ENCODE measurements at places on chromosomes 2 and 18. TPM values are rescaled to one million over a fixed set of nuclear protein-coding genes. Genes with fewer than 3 reads are reported as not detected.

DNA sequence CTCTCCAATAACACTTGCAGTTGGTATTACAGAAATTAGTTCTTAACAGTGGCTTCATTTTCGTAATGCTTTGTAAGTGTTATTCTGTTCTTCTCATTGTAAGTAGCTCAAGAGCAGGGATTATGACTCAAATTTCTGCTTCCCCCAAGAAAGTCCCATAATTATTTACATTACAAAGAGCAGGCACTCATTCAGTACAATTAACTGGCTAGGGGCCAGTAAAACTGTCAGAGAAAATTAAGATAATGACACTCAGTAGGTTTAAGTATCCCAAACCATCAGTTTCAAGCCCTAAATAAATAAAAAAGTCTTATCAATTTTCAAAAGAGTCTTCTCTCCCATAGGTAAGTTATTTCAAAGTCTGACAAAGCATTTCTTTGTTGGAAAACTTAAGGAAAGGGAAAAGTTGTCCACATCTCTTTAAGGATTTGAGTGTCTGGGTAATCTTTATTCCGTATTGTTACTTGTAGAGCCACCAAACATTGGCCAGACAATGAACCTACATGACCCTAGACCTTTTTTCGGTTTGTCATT lies 137.1 kb downstream of the ARHGAP28 start:
- H3K4me1 ChIP-seq, result no peaks in the 10 kb centered on the region
- H3K4me3 ChIP-seq, result no peak overlapping the region
- DNase-seq, result no peak
- no peaks in the 10 kb centered on the region for H3K36me3 ChIP-seq
- H3K27me3 ChIP-seq, result no peaks in the 10 kb centered on the region

DNA sequence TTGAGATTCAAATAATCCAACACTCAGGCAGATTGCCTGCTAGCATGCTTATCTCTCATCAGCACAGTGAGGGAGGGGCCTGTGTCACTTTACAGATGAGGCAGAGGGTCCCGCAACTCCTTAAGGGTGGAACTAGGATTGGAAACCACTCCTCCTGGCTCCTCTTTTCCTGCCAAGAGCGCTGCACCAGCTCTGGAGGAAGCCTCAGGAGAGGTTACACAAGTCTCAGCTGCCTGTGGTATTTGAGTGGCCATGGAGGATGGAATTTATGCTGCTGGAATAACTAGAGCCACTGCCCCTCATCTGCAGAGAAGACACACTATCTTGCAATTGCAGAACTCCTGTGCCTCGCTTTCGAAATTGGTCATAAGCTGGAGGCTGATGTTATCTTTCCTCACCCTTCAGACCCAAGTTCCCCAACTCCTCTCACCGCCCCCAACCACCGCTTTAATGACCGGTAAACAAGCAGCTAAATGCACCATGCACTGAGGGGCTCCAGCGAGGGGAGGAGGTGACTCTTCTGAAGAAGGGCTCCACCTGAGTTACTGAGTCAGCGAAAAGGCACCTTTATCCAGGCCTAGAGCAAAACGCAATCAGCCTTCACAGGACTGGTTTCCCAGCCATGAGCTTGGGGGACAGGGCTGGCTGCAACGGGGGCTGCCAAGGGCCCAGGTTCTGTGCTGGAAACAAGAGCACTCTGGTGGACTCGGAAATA lies 245.8 kb downstream of the SOX11 start:
- H3K27me3 ChIP-seq, result no peaks in the 10 kb centered on the region
- no peaks in the 10 kb centered on the region for H3K4me1 ChIP-seq
- H3K27ac ChIP-seq, result no peak overlapping the region
- H3K4me3 ChIP-seq, result no peak overlapping the region

DNA sequence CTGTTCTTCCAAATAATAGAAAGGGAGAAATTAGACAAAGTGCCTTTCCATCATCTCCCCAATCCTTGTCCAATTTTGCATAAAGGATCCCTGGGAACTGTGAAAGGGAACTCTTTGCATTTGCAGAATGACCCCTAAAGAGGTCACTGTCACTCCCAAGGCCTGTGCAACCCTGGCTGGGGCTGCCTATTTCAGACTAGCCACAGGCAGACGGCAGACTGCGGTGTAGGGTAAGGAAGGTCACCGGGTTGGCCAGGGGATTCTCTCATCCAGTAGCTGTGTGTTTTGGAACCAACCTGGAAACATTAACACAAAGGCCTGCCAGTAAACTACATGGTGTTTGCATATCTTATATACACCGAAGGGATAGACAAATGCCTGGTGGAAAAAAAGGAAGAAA lies 818.7 kb downstream of the BCL11A start:
- H3K36me3 ChIP-seq, result no peaks in the 10 kb centered on the region
- H3K4me3 ChIP-seq, result no peak overlapping the region
- H3K27me3 ChIP-seq, result no peaks in the 10 kb centered on the region
- H3K4me1 ChIP-seq, result no peaks in the 10 kb centered on the region
- H3K27ac ChIP-seq, result no peak overlapping the region

DNA sequence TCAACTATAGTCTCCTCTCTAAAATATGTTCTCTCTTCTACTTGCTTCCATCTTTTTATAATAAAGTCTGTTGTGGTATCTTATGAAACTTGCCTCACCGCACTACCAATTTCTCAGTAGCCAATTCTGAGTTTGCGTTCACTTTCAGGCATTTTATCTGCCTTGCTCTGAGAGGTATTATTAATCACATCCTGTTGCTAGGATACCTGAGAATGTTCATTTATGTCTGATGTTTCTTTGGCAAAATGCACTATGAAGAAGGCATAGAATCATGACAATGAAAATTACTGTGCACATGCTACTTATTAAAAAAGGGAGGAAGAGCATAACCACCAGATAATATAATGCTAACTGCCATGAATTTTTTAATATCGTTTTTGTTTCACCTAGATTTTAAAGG lies 130.2 kb downstream of the CHST9 start:
- no peaks in the 10 kb centered on the region for H3K36me3 ChIP-seq
- no peaks in the 10 kb centered on the region for H3K27me3 ChIP-seq
- H3K27ac ChIP-seq, result no peak overlapping the region
- no peaks in the 10 kb centered on the region for H3K4me1 ChIP-seq

DNA sequence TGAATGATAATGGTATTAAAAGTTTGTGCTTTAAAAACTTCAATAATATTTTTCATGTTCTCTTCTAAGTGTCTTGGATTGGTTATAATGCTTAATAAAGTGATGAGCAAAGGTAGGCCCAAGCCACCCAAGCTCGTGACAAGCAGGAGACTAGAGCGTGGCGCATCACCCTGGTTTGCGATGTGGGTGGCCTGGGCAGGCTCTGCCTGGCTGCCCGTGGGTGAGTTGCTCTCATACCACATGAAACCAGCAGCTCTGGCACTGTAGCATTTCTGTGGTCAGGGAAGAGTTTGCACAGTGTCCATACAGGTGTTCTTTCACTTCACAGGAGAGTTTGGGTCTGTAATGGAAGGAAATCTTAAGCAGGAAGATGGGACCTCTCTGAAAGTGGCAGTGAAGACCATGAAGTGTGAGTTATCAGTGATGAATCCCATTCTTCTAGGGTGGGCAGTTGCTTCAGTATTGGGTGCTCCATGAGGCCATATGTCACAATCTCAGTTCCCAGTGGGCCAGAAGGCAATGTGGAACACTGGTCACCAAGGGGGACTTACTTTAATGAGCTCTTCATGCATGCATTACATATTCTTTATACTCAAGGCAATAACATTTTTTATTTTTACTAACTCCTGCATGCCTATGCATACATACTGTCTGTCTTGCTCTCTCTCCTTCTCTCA lies 51.4 kb upstream of the TMEM87B start:
- peaks cover 8% of the 10 kb centered on the region for H3K36me3 ChIP-seq
- no peaks in the 10 kb centered on the region for H3K27me3 ChIP-seq
- H3K27ac ChIP-seq, result no peak overlapping the region
- no peak overlapping the region for H3K4me3 ChIP-seq
- peaks cover 8% of the 10 kb centered on the region for H3K4me1 ChIP-seq

DNA sequence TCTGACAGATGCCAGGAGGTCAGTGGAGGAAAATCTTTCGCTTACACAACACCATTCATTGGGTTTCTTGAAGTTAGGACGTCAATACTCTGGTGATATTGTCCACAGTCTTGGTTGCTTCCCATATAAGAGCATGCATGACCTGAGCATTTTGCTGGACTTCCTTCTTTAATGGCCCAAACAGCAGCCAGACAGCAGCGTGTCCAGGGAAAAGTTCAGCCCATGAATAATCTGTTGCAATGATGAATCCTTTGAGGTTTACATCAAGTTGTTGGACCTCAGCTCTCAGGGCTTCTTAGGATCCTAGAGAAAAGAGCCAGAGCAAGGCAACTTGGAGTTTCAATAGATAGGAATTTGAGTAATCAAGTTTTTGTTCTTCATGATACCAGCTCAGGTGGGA lies 155.6 kb upstream of the MGAT5 start:
- no peaks in the 10 kb centered on the region for H3K36me3 ChIP-seq
- H3K4me3 ChIP-seq, result no peak overlapping the region
- H3K27ac ChIP-seq, result no peak overlapping the region
- no peaks in the 10 kb centered on the region for H3K27me3 ChIP-seq
- no peaks in the 10 kb centered on the region for H3K4me1 ChIP-seq
- no peak for DNase-seq

GRCh38 chr18:63210521-63210920 lies 109.0 kb downstream of the BCL2 start:
- H3K4me3 ChIP-seq, result no peak overlapping the region
- no peak for DNase-seq

- H3K4me1 ChIP-seq, result no peaks in the 10 kb centered on the region
- H3K36me3 ChIP-seq, result no peaks in the 10 kb centered on the region
- H3K4me3 ChIP-seq, result no peak overlapping the region
- no peak for DNase-seq
Measured at GRCh38 chr2:106223347-106223746, 29.2 kb upstream of the UXS1 start.

GRCh38 chr2:25491966-25492532 lies 150.3 kb upstream of the DNMT3A start:
- no peak for DNase-seq
- no peaks in the 10 kb centered on the region for H3K36me3 ChIP-seq
- no peaks in the 10 kb centered on the region for H3K4me1 ChIP-seq
- H3K27ac ChIP-seq, result no peak overlapping the region
- H3K27me3 ChIP-seq, result no peaks in the 10 kb centered on the region

DNA sequence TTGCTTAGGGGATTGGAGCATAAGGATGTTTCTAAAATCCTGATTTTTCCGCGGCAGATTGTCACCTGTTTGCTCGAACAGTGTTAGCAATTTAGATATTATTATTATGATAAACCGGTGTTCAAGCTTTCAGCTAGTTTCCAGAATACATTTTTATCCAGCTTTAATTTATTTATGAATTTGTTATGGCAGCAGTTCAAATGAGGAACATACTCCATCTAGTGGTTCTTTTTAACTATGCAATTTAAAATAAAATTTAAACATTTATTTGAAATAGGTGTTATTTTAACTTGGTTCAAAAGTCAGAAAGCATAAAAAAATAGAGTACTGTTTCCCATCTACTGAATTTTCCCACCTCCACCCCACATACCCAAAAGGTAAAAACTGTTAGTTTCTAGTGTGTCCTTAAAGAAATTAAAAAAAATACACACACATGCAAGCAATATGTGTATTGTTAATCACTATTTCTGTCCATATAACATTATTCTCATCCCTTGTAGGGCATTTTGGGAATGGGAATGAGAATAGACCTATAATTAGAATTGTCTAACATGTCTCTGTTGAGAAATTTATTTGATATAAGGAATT lies 23.2 kb downstream of the ACOXL start:
- no peaks in the 10 kb centered on the region for H3K27me3 ChIP-seq
- no peaks in the 10 kb centered on the region for H3K4me1 ChIP-seq
- no peak overlapping the region for H3K27ac ChIP-seq
- DNase-seq, result no peak

GRCh38 chr2:187995556-187995955 lies 296.1 kb upstream of the GULP1 start:
- H3K27me3 ChIP-seq, result no peaks in the 10 kb centered on the region
- no peaks in the 10 kb centered on the region for H3K4me1 ChIP-seq
- no peak overlapping the region for H3K27ac ChIP-seq

DNA sequence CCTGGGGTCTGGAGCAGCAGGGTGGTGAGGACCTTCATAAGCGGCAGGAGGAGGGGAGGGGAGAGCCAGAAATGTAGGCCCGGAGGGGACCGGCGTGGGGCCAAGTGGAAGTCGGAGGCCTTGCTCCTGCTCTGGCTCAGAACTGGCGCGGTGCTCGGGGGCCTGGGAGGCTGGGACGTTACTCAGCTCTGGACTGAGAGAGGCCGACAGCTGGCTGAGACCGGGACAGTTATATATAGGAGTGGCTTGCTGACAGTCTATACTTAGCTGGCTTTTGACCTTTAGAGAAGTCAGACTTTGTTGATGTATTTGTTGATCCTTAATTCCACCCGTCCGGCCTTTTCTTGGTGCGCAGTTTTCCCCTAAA lies 15.7 kb downstream of the IGFBP5 start:
- peaks cover 30% of the 10 kb centered on the region for H3K4me1 ChIP-seq
- peaks cover 38% of the 10 kb centered on the region for H3K36me3 ChIP-seq
- no peak overlapping the region for H3K4me3 ChIP-seq
- no peaks in the 10 kb centered on the region for H3K27me3 ChIP-seq
- peak overlapping the region; percentile 12 for H3K27ac ChIP-seq
- DNase-seq, result no peak

- H3K4me3 ChIP-seq, result no peak overlapping the region
- no peaks in the 10 kb centered on the region for H3K36me3 ChIP-seq
- DNase-seq, result no peak
- H3K27ac ChIP-seq, result no peak overlapping the region
- peaks cover 7% of the 10 kb centered on the region for H3K27me3 ChIP-seq
Measured at GRCh38 chr2:987789-988188, 37.1 kb downstream of the SNTG2 start.

GRCh38 chr2:196162586-196163175 lies 8.7 kb downstream of the STK17B start:
- DNase-seq, result no peak
- H3K4me3 ChIP-seq, result no peak overlapping the region
- H3K36me3 ChIP-seq, result peaks cover 15% of the 10 kb centered on the region
- no peaks in the 10 kb centered on the region for H3K27me3 ChIP-seq
- peaks cover 4% of the 10 kb centered on the region for H3K4me1 ChIP-seq
- H3K27ac ChIP-seq, result no peak overlapping the region

GRCh38 chr2:113974727-113975126 lies 84.8 kb downstream of the ACTR3 start:
- H3K27me3 ChIP-seq, result no peaks in the 10 kb centered on the region
- H3K27ac ChIP-seq, result no peak overlapping the region
- H3K4me1 ChIP-seq, result no peaks in the 10 kb centered on the region
- no peak overlapping the region for H3K4me3 ChIP-seq

DNA sequence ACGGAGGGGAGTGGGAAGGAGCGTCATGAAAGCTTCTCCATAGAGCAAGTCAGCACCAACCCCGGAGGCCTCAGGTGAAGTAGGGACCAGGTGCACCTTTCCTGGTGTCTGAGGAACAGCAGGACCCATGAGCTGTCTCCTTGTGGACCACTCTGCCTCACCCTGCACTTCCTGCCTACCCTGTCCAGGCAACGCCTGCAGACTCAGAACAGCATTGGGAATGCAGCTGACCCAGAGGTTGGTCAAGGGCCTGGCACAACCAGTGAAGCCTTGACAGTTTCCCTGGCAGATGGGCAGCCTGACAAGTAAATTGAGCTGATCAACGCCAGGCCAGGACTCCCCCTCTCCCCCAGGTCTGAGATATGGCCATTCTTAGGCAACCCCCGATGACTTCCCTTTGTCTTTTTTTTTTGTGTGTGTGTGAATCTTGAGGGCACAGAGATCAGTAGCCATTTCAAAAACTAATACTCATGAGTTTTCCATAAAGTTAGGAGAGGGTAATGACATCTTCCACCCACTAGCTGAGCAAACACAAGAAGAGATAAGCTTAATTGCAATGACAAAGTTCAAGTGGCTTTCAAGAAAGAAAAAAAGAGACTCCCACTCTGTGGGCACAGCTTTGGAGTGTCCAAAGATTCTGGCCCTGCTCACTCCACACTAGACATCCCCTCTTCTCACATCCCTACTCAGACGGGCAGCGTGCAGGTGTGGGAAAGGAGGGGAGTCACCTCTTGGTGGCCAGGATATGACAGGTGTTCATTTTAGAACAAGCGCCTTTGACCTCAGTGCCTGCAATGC lies 3.5 kb upstream of the FABP1 start:
- no peak overlapping the region for H3K4me3 ChIP-seq
- no peak overlapping the region for H3K27ac ChIP-seq
- H3K27me3 ChIP-seq, result no peaks in the 10 kb centered on the region

ASXL3 gene
- 2.0 TPM for total RNA-seq
